OCI-LY7 (cell line): ENCODE measurements at places on chromosomes 11 and 22. TPM values are rescaled to one million over a fixed set of nuclear protein-coding genes. Genes with fewer than 3 reads are reported as not detected.

The GNAZ gene
- 38.5 and 42.8 TPM in 2 replicates for total RNA-seq

The PATE3 gene
- not detected in 2 replicates for total RNA-seq

The RFPL1 gene
- not detected in 2 replicates for total RNA-seq

The GGT5 gene
- total RNA-seq = not detected in 2 replicates

The CCDC89 gene
- total RNA-seq = 0.23 TPM in 1 of 2 replicates, not detected in the other

The UBASH3B gene
- 72.7 and 73.0 TPM in 2 replicates for total RNA-seq

The HDAC10 gene
- total RNA-seq = 74.6 and 74.9 TPM in 2 replicates

The PDXP gene
- 54.0 and 55.8 TPM in 2 replicates for total RNA-seq

The RRP7A gene
- 149 and 172 TPM in 2 replicates for total RNA-seq

The FKBP2 gene
- total RNA-seq = 39.7 and 45.5 TPM in 2 replicates

The DNAJB7 gene
- not detected in 2 replicates for total RNA-seq

DNA sequence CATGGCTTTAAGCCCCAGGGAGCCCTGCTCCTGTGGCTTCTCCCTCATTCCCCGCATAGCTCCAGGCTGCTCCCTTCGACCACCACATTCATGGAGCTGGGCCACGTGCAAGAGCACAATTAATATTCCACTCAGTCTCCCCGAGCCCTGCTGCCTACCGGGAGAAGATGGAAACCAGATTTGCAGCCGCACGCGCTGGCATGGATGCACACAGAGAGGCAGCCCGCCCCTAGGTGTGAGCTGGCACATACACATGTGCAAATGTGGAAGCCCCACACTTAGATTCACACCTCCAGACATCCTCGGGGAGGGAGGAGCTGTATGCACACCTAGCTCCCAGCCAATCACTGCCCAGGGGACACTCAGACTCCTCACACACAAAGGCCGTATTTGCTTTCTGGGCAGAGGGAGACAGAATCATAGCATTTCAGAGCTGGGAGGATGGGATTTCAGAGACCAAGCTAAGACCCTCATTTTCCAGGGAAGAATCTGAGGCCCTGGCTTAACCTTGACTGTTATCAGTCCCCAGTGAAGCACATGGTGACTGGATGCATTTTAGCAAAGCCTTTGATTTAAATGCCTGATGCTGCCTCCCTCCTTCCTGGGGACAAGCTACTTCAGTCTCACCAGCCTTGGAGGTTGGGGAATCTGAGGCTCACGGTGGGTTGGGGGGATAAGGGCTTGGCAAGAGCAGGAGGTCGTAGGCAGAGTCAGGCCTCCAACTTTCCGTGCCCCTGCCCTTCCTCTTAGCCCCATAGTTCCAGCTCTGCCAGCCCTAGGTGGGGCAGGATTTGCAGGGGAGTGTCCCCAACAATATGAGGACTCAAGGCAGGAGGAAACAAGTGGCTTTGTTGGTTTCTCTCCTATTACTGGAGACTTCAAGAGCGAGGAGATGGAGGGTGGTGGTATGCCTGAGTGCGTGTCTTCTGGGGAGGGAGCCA lies 5.3 kb upstream of the CREB3L1 start:
- no peak for DNase-seq

DNA sequence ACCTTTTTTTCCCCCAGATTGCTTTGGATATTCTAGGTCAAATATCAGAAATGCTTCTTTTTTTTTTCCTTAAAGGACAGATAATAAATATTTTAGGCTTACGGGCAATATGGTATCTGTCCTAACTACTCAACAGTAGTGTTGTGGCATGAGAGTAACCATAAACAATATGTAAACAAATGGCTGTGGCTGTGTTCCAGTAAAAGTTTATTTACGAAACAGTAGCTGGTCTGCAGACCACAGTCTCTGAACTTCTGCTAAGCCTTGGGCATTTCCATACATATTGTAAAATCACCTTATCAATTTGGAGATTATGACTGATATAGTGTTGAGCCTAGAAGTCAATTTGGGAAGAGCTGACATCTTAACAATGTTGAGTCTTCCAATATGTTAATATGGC lies 139.0 kb upstream of the PITPNB start:
- DNase-seq = no peak

- DNase-seq = no peak
Observed at GRCh38 chr11:15468466-15468865, 353.7 kb downstream of the INSC start.

DNA sequence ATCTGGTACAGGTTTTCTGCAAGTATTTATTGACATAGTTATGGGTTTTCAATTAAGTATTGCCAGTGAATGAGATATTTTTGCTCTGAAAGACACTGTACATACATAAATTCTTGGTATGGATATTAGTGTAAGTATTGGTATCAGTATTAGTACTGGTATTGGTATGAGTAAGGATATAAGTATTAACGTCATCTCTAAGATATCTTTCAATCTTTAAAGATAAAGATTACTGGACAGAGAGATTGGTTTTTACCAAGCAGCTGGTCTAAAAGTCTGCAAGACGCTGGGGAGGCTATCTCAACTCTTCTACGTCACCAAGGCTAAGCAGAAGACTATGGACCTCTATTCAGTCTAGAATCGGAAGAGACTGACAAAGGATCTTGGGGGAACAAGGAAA lies 234.5 kb downstream of the NXPE2 start:
- DNase-seq = no peak

- DNase-seq = no peak
Observed at GRCh38 chr11:11620173-11620920, 1.5 kb downstream of the GALNT18 start.

- no peak for DNase-seq
Observed at GRCh38 chr11:121887569-121887968, 228.4 kb downstream of the BLID start.

GRCh38 chr22:31753634-31754501 lies at the start of gene DEPDC5:
DEPDC5 (plus strand) TSS chr22:31754019; CDS start chr22:31754922, 903 bp downstream.
- DNase-seq = peak; percentile 95

DNA sequence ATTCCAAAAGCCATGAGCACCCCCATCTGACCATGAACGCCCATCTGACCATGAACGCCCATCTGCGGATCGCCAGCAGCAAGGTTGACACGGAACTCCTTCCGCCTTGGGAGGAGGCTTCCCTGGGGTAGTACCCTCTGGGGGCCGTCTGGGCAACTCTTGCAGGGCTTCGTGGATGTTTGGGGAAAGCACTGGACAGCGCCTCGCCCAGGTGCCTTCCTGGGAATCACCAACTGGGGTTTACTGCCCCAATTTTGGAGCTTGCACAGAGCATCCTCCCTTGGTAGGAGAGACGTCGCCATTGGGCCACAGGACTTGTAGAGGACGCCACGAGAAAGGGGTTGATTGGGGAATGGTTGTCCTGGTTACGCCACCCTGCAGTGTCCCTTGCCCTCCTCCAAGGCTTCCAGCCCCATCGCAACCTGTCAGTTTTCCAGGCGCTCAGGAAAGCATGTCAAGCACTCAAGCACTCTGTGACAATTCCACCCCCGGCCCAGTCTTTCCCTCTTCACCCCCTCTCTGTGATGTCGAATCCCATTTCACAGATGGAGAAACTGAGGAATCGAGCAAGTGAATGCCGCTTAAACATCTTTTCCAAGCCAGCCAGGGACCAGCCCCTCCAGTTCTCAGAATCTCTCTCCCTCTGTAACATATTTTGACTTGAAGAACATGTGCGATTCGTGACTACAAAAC lies 914 bp upstream of the PRDM11 start:
- no peak for DNase-seq

GRCh38 chr22:42990131-42990838 lies 24.7 kb downstream of the PACSIN2 start:
- no peak for DNase-seq

DNA sequence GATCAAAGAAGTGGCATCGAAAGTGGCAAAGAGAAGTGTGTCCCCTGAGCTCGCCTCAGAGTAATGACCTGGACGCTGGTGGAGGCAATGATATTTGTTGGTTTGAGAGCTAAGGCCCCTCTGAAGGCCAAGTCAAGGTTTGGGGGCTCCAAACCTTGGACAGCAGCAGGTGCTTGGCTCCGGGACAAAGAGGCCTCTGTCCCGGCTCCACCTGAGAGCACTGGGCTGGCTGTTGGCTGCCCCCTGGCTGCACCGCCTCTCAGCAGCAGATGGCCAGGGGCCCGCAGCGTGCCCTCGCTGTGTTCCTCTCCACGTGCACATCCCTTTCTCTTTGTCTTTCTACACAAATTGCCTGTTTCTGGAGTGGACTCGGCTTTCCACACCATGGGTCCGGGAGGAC lies 301.3 kb downstream of the NTM start:
- no peak for DNase-seq

DNA sequence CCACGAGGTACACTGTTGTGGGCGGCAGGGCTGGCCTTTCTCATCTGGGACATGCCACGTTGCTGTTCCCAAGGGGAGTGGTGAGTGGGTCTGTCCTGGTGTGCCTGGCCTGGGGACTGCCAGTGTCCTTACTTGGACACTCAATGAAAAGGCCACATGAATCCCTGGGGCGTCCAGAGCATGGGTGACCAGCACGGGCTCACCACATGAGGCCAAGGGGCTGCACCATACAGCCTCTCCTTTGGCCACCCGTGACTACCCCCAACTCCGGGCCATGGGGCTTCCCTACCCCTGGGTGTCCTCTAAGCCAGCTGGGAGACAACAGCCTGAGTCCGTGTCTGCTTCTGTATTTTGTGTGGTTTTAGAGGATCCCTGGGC lies 20.2 kb upstream of the TXNRD2 start:
- no peak for DNase-seq

DNA sequence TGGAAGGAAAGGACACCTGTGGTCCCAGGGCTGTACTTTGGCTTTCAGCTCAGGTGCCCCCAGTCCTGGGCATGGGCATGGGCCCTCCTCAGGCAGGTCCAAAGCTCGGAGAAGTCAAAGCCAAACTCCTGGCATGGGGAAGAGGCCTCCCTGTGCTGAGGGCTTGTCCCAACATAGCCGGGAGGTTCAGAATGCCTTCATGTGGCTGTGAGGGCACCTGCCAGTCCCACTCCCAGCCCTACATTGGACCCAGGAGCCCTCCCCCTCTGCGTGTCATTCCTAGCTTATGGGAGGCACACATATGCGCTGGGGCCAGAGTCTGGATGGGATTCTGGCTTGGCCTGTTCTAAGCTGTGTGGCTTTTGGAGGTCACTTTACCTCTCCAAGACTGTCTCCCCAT lies 1.0 kb upstream of the KLHL35 start:
- no peak for DNase-seq

GRCh38 chr22:26651815-26652214 lies 5.6 kb upstream of the MIAT start:
- no peak for DNase-seq

GRCh38 chr11:48034926-48035871 lies 54.8 kb downstream of the PTPRJ start:
- DNase-seq = no peak

GRCh38 chr11:14872032-14872431 lies 20.0 kb downstream of the CYP2R1 start:
- no peak for DNase-seq

DNA sequence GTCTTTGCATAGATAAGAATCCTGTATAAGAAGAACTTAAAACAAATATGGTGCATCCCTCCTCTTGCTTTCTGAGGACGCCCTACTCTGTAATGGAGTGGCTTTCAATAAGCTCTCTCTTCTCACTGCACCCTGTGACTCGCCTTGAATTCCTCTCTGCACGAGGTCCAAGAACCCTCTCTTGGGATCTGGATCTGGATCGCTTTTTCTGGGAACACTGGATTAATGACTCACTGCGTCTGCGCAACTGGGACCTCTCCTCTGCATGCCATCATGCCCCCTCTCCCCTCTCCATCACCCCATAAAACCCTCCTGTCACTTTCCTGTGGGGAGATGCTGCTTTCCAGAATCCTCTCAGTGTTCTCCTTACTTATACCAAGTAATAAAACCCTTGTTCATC lies 15.1 kb upstream of the CABP2 start:
- DNase-seq = no peak

DNA sequence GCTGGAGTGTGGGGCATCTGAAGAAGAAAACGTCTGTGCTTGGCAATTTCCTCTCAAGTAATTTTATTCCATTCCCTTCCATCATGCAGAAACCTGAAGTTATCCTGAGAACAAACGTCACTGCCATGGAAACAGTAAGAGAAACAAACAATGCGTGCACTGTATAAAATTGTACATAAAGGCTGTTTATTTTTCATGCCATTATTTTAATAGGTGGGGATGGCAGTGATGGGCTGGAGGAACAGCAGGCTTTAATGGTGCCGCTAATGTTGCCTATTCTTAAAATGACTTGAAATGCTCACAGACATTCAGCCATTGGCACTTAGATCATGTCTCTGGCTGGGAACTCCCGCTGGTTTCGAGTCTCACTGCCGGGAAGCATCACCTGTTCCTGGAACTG lies 7.5 kb upstream of the SEZ6L start:
- DNase-seq = no peak

GRCh38 chr22:33871935-33872334 lies 48.3 kb downstream of the LARGE1 start:
- DNase-seq = no peak

GRCh38 chr22:35442471-35442870 lies 42.5 kb downstream of the MCM5 start:
- no peak for DNase-seq

- no peak for DNase-seq
Observed at GRCh38 chr11:35167426-35167954, 28.5 kb downstream of the CD44 start.

DNA sequence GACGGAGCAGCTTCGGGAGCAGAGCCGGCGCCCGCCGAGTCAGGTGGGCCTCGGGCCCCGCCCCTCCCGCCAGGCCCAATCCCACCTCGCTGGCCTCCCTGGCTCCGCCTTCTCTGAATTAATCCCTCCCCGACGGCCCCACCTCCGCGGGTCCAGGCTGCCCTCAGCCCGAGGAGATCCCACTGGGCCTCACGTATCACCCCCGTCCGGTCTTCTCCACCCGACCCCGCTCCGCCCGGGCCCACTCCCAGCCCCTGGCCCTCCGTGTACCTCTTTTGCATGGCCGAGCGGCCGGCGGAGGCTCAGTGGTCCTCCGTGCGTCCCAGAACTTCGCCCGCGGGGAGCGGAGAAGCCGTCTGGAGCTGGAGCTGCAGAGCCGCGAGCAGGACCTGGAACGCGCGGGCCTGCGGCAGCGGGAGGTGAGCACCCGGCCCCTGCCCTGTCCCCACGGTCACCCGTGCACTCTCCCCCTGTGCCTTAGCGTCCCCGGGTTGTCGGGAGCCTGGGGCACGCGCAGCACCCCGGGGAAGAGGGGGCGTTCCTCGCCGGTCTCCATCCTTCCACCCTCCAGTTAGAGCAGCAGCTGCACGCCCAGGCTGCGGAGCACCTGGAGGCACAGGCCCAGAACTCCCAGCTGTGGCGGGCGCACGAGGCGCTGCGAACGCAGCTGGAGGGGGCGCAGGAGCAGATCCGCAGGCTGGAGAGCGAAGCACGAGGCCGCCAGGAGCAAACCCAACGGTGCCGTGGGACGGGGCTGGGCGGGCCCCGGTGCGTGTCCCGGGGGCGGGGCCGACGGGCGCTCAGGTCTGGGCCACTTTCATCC lies 2.2 kb upstream of the CD151 start:
- DNase-seq = peak; percentile 48
